Pulmonary artery endothelial cell (primary cell): ENCODE measurements at places on chromosomes 7 and 10.
A peak's percentile ranks its signal among the peaks of the same experiment; 100 is the strongest.

GRCh38 chr7:50404392-50404791 is 45.8 kb downstream of the FIGNL1 start:
- DNase-seq, result no peak

GRCh38 chr7:2864999-2865670 is 21.0 kb upstream of the GNA12 start:
- no peak for DNase-seq

DNA sequence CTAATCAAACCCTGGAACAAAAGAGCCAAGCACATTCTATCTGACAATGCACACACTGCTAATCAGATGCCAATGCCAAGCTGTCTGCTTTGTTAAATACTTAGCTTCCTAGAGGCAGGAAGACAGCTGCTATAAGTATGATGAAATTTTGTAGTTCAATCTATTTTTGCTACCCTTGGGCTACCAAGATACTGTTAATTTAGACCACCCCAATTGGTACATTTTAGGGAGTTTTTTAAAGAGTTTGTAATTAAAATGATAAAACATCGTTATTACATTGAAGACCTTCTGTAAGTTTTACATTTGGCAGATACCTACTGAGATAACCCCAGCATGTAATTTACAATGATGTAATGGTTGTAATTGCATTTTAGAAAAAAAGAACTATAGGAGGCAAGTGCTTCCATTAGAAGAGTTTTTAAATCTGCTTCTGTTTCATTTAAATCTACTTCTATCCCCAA is 268.5 kb downstream of the ADK start:
- DNase-seq, result peak; percentile 15

- no peak for DNase-seq
Measured at GRCh38 chr7:151936207-151936606, 20.0 kb upstream of the GALNTL5 start.

GRCh38 chr7:28986765-28987110 is 28.6 kb upstream of the TRIL start:
- no peak for DNase-seq

DNA sequence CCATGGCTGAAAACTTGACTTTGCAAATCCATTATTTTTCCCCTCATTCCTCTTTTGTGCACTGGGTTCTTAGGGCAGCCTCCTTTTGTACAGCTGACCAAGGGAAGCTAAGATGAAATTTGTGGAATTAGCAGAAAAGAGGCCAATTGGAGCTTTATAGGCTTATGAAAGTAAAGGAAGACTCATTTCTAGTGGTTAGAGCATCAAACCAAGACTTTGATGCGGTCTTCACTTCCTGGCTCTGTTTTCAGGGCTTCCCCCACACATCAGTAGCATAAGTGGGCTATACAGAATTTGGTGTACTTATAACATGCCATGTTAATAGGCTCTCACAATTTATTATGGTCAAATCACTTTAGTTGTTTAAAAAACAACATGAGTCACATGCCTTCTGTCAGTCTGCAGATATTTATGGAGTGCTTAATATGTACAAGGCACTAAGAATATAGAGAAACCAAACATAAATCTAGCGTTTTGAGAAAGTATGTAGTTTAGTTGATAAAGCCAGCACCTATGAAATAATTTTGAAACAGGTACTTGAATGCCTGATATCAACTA is 5.7 kb downstream of the AUTS2 start:
- no peak for DNase-seq

GRCh38 chr7:33802600-33802999 is 102.7 kb upstream of the BMPER start:
- DNase-seq, result no peak

- DNase-seq, result no peak
Measured at GRCh38 chr10:118457824-118458428, 115.8 kb upstream of the FAM204A start.

- DNase-seq, result no peak
Measured at GRCh38 chr7:85162721-85163120, 24.1 kb downstream of the SEMA3D start.

DNA sequence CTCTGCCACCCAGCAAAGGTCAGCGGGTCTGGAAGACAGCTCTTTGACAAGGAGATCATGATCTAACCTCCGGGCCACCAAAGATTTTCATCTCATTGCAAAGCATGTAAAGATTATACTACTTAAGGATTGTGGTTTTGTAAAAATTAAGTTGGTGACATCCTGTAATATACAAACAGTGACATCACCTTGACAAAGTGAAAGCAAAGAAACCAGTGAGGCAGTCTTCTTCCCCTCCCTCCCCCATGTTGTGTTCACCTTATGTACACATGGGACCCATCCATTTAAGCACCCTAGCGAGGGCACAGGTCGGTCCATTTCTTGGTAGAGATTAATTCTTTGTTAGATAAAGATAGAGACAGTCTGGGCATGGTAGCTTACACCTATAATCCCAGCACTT is 3.9 kb downstream of the MDH2 start:
- no peak for DNase-seq

DNA sequence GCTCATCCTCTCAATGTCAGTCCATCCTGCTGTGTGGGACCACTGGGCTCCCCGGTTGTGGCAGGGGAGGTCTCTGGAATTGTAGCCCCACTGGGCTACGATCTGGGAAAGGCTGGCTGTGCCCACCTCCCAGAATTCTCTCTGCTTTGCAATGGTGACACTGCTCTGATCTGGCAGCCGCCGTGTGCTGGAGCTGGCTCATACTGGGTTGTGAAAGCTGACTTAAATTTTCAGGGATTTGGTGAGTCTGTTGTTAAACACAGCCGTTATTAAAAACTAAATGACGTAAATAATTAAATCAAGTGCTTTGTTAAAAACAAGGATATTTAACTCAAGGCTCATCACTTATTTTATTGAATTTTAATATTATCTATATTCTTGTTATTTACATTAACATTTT is 160.0 kb downstream of the TAX1BP1 start:
- no peak for DNase-seq

GRCh38 chr7:120833546-120833945 is 24.4 kb downstream of the TSPAN12 start:
- no peak for DNase-seq

DNA sequence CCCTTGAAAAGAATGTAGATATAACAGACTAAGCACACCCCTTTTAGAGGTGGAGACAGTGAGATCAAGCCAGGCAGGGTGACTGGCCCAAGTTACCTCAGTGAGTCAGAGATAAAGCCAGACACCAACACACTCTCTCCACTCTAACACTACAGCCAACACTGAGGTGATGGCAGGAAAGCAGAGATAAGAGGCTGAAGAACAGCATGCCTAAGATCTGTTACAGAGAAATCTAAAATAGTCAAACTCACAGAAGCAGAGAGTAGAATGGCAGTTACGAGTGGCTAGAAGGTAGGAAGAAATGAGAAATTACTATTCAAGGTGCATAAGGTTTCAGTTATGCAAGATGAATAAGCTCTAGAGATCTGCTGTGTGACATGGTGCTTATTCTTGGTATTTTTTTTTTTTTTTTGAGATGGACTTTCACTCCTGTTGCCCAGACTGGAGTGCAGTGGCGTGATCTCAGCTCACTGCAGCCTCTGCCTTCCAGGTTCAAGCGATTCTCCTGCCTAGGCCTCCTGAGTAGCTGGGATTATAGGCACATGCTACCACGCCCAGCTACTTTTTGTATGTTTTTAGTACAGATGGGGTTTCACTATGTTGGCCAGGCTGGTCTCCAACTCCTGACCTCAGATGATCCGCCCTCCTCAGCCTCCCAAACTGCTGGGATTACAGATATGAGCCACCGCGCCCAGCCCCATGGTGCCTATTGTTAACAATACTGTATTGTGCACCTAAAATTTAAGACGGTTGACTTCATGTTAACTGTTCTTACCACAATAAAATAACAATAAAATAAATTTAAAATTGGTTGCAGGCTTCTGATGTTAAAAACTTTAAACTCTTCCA is 28.7 kb downstream of the ICA1 start:
- DNase-seq, result no peak

DNA sequence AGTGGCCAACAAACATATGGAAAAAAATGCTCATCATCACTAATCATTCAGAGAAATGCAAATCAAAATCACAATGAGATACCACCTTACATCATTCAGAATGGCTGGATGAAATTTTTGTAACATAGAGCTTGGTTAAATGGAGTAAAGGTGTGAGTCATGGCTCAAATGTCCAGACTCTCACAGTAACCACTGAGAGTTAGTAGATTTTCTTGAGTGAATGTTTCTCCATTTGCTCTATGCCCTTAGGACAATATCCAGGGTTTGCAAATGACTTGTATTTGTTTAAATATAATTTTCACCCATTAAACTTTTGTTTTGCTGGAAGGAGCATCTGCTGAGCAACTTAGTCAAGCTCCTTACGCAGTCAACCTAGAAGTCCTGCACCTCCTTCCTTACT is 967.2 kb downstream of the XPNPEP1 start:
- DNase-seq, result no peak

GRCh38 chr7:98719396-98719795 is 102.3 kb downstream of the NPTX2 start:
- no peak for DNase-seq
